ENCODE measurements at places on chromosomes 7 and 10.

DNA sequence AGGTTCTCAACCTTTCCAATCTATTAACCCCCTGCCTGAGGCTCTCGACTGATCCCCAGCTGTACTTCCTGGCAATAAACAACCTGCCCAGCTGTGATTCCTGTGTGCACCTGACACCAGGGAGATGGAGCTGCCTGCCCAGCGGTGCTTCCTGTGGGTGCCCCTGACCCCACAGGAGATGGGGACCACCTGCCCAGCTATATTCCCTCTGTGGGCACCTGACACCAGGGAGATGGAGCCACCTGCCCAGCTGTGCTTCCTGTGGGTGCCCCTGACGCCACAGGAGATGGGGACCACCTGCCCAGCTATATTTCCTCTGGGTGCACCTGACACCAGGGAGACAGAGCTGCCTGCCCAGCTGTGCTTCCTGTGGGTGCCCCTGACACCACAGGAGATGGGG is 184.0 kb downstream of the DIP2C start:
- no peaks in the 10 kb centered on the region for H3K27me3 ChIP-seq
- H3K4me3 ChIP-seq = no peak overlapping the region
- DNase-seq = no peak
- H3K4me1 ChIP-seq = no peaks in the 10 kb centered on the region
- H3K27ac ChIP-seq = no peak overlapping the region

DNA sequence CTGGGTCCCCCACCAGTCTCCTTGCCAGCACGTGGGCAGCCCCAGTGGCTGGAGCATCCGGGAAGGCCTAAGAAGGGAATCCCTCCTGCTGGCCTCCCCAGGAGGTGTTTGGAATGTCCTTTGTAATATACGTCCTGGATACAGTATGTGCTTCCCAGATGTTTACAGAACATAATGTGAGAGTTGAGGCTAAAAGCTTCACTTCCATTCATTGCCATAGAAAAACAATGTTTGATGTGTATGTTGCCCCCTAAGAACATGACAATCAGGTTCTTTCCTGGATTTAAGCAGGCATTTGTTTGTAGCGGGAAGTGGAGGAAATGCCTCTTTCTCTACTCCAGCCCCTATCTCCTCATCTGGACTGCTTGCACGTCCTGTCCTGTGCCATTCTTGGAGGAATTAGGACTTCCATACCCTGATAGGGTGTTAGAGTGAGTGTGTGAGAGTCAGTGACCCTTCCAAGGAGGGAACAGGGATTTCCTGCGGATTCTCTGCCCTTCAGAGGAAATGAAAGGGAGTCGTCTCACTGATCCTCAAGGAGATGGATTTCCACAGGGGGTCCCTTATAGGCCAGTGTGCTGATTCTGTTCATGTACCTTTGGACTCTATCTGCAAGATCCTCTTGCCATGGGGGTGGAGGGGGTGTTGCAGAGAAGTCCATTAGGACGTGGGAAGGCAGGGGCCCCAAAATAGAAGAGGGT is 1.2 kb downstream of the IGFBP1 start:
- no peak overlapping the region for H3K4me3 ChIP-seq
- peaks cover 2% of the 10 kb centered on the region for H3K4me1 ChIP-seq
- H3K27me3 ChIP-seq = peaks cover 9% of the 10 kb centered on the region
- no peaks in the 10 kb centered on the region for H3K36me3 ChIP-seq
- no peak for DNase-seq

DNA sequence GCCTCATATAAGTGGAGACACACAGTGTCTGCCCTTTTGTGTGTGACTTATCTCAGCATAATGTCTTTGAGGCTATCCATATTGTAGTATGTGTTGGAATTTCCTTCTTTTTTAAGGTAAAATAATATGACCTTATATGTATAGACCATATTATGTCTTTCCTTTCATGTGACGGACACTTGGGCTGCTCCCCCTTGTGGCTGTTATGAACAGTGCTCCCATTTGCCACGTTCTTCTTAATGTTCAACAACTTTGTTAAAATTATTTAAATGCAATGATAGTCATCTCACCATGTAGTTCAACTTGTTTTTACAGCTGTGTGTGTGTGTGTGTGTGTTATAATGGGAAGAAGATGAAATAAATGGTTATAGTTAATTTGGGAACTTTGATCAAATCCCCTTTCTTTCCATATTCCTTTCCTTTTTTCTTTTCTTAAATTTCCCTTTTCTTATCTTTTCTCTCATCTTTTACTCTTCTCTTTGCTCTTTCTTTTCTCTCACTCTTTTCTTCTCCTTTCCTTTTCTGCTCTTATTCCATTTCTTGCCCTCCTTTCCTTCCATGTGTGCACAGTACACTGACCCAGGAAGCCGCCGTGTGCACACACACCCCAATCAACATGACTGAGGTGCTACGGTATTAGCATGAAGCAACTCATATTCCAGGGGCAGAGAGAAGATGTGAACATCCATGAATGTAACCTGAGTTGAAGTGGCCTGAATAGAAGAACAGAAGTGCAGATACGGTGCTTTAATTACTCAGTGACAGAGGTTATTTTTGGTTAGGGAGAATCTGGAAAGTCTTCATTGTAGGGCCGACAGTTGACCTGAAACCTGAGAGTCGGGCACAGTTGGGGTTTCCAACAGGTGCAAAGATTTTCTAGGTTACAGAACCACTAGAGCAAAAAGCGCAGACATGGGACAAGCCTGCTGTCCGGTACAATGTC is 596.6 kb downstream of the SDK1 start:
- H3K4me1 ChIP-seq = peaks cover 22% of the 10 kb centered on the region
- no peaks in the 10 kb centered on the region for H3K27me3 ChIP-seq
- peak overlapping the region; percentile 51 for H3K27ac ChIP-seq
- no peak overlapping the region for H3K4me3 ChIP-seq

GRCh38 chr10:96584035-96584434 is 2.8 kb downstream of the TM9SF3 start:
- no peaks in the 10 kb centered on the region for H3K27me3 ChIP-seq
- no peak overlapping the region for H3K4me3 ChIP-seq

DNA sequence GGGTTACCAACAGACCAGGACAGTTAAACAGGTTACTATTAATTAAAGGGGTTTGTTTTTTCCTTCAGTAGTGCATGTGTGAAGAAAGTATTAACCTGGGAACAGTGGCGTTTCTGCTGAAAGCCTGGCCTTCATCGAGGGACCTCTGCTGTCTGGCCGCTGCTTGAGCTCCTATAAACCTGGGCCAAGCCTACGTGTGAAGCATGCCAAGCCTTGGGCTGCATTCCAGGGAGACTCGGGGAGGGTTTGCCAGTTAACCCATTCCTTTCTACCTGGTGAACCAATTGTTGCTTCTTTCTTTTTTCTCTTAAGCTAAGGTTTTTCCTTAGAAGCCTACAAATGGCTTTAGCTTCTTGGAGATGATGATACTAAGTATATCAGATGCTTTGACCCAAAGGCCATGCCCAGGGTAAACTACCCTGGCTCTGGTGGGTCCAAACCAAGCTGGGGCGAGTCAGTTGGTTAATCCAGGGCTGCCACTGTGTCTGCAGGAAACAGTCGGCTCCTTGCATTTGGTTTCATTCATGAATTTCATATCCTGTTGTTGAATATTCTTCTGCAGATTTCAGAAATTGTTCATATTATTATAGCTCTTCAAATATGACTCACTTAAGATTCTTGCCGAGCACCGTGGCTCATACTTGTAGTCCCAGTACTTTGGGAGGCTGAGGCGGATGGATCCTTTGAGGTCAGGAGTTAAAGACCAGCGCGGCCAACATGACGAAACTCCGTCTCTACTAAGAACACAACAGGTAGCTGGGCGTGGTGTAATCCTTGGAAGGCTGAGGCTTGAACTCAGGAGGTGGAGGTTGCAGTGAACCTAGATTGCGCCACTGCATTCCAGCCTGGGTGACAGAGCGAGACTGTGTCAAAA is 23.8 kb downstream of the PFKP start:
- no peak for DNase-seq
- H3K4me3 ChIP-seq = no peak overlapping the region
- no peaks in the 10 kb centered on the region for H3K36me3 ChIP-seq
- H3K4me1 ChIP-seq = no peaks in the 10 kb centered on the region
- H3K27me3 ChIP-seq = no peaks in the 10 kb centered on the region
- H3K27ac ChIP-seq = no peak overlapping the region
